ENCODE measurements at places on chromosomes 5 and 9.

DNA sequence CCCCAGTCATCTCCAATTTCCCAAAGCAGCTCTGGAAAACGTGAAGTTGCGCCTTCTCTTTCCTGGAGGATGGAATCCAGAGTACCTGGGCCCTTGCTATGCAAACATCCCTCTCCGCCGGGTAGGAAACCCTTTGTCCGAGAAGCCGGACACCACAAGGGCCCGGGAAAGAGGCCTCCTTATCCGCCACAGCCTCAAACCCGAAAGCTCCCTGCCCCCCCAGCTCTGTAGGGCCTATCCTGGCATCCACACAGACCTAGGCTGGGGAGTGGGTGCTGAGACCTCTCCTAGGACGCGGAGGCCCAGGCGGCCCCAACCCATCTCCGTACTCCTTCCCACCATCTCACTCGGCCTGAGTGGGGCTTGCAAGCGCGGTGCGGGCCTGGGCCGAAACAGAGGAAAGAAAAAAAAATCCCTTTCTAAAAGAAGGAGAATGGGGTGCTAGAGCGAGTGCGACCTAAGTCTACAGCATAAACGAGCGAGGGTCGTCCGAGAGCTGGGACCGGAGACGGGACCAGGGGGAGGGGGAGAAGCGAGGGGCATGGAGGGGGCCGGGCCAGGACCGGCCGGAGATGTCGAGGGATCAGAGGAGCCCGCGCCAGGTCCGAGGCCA, 624 bp downstream of the FBXW11 start:
- no peak for DNase-seq

- DNase-seq = no peak
Observed at GRCh38 chr9:33868440-33868973, 51.5 kb downstream of the UBE2R2 start.

GRCh38 chr5:128263357-128263756, 179.8 kb downstream of the SLC12A2 start:
- no peak for DNase-seq

DNA sequence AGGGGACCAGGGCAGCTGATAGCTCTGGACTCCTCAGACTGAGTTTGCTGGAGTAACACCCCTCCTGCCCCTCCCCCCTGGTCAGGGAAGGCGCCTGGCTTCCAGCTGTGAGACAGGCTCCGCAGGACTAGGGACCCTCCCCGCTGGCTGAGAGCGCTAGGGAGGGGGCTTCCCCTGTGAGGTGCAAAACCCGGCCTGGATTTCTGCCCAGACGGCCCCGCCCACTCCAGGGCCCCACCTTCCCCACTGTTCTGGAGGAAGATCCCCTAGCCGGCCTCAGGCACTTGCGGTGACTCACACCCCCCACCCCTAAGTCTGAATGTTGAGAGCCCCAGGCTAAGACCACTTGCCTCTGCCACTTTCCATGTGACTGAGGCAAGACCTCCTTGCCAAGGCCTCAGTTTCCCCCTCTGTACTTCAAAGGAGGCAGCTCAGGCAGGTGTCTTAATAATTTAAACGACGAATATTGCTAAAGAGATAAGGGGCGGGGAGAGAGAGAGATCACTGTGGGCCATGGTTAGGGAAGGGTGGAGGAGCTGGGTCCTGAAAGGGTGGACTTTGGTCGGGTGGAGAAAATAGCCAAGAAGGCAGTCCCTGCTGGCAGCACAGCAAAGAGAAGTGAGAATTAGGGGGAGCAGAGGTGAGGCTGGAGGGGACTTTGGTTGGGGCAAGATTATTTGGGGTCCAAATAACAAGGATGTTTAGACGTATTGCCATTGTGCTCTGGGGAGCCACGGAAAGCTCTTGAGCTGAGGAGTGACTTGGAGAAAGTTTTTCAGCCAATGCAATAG, 1.0 kb upstream of the DAB2IP start:
- DNase-seq = no peak

- no peak for DNase-seq
Observed at GRCh38 chr5:138212828-138213160, 329 bp downstream of the CDC23 start.

DNA sequence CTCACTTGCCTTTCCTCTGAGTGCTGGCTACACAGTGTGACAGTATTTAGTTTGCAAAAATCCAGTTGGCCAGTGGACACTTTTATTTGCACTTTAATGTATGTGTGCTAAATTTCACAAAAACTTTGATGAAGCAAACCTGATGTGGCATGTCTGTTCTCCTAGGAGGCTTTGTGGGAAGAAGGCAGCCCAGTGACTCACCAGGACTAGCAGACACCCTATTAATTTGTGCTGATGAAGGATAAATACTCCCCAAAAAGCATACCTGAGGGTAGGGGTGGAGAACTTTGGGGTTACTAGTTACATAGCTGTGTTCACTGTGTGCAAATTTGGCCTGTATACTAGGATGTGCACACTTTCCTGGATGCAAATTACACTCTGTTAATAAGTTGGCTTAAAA, 39.3 kb upstream of the IPPK start:
- DNase-seq = no peak

GRCh38 chr5:115480271-115480670, 64.3 kb downstream of the FEM1C start:
- no peak for DNase-seq

GRCh38 chr5:81235287-81236072, 2.4 kb downstream of the CKMT2 start:
- no peak for DNase-seq

- no peak for DNase-seq
Observed at GRCh38 chr5:74500110-74500917, 140.2 kb downstream of the ENC1 start.

DNA sequence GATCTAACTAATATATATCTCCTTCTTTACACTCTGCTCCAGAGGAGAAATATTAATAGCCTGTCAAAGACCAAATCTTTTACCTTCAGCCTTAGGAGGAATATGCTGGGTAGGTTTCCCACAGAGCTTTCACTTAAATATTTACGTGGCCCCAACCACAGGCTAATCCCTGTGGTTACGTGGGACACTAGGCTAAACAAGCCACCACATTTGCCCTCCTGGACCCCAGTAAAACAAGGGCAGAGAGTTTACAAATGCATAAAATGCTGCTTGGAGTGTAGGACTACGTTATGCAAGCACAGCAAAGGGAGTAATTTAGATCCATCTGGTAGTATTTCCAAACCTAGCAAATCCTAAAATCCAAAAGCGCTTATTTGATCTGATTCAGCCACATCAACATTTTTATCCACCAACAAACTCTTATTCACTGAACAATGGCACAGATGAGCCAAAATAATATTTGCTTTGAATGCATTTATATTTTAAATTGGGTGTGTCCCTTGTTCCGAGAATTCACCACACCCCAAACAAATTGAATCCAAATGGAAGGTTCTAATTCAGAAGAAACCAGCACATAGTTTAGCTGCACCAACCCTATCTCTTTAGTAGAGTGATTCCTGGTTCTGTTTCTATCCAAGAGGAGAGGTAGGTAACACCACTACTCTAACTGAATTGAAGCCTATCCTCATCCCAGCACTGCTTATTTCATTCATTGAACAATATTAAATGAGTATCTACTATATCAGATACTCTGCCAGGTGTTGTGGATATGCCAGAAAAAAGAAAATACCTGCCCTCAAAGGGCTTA, 179.0 kb downstream of the TSSK1B start:
- no peak for DNase-seq

DNA sequence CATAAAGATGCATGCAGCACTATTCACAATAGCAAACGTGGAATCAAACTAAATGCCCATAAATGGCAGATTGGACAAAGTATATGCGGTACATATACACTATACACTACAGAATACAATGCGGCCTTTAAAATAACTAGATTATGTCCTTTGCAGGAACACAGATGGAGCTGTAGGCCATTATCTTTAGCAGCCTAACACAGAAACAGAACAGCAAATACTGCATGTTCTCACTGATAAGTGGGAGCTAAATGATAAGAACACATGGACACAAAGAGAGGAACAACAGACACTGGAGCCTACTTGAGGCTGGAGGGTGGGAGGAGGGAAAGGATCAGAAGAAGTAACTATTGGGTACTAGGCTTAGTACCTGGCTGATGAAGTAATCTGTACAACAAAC, 758.2 kb downstream of the TLE1 start:
- DNase-seq = no peak

DNA sequence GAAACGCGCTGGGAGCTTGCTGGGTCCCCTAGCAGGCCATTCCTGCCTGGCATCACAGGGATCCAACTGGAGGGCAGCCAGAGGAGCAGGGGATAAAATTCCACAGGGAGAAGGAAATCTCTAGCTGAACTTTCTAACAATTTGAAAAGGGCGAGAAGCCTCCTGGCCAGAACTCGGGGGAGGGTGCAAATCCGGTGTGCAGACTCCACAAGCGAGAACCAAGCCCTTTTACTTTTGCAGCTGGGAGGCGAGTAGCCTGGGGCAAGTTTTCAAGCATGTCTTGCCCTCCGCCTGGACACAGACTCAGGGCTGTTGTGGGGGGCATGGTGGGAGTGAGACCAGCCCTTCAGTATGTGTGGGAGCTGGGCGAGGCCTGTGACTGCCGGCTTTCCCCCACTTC, 14.3 kb upstream of the POU5F2 start:
- DNase-seq = no peak

DNA sequence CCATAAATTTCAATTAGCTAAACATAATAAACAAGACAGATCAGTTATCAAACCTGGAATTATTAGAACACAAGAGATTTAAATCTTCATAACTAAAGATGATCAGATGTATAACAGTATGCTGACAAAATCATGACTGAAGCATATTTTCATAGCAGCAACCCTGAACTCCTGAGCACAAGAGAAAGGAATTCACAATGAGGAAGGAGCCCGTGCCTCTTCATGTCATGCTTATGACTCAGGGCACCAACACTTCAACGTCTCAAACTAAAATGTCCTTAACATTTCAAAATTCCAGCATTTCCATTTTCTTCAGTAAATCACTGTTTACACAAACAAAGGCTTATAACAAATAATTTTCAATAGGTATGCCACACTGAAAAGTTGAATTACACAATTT, 6.7 kb downstream of the AP3B1 start:
- DNase-seq = no peak

DNA sequence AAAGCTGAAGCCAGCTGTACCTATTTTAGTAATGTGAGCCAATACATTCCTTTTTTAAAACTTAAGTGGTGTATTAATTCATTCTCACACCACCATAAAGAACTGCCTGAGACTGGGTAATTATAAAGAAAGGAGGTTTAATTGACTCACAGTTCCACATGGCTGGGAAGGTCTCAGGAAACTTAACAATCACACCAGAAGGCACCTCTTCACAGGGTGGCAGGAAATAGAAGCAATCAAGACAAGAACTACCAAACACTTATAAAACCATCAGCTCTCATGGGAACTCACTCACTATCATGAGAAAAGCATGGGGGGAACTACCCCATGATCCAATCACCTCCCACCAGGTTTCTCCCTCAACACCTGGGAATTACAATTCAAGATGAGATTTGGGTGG, 21.0 kb downstream of the ESM1 start:
- DNase-seq = no peak

DNA sequence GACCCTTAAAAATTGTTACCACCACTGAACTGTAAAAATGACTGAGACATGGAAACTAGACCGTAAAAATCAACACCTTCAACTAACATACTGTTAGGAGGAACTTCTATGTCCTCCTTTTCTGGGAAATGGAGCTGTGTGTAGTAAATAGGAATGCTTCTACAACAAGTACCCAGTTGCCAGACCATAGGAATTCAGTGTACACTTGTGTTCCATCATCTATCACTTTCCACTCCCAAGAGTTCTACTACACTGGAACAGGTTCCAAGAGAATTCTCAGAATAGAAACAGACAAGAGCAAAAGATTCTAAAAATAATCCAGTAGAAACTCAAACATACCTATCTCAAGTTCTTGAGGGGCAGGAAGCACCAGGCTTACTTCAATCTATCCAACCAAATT, 23.6 kb downstream of the UBAP2 start:
- no peak for DNase-seq

GRCh38 chr5:112935675-112936074, 13.6 kb upstream of the REEP5 start:
- no peak for DNase-seq

GRCh38 chr9:93270976-93271375, 87.0 kb downstream of the WNK2 start:
- no peak for DNase-seq

- no peak for DNase-seq
Observed at GRCh38 chr5:68949256-68949655, 144.6 kb upstream of the SLC30A5 start.

GRCh38 chr5:96714951-96715451, 52.8 kb downstream of the CAST start:
- no peak for DNase-seq

- no peak for DNase-seq
Observed at GRCh38 chr9:69455311-69455710, 130.3 kb downstream of the ENTREP1 start.

DNA sequence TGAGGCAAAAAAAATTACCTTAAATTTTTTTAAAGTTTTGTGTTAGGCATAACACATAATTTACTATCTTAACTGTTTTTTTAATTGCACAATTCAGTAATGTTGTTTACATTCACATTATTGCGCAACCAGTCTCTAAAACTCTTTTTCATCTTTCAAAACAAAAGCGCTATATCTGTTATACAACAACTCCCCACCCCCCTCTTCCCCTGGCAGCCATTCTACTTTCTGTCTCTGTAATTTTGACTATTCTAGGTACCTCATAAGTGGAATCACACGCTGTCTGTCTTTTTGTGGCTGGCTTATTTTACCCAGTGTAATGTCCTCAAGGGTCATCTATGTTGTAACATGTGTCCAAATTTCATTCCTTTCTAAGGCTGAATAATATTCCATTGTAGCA, 241.5 kb upstream of the DMRT1 start:
- no peak for DNase-seq

GRCh38 chr5:153671653-153672346, 181.3 kb downstream of the GRIA1 start:
- no peak for DNase-seq

DNA sequence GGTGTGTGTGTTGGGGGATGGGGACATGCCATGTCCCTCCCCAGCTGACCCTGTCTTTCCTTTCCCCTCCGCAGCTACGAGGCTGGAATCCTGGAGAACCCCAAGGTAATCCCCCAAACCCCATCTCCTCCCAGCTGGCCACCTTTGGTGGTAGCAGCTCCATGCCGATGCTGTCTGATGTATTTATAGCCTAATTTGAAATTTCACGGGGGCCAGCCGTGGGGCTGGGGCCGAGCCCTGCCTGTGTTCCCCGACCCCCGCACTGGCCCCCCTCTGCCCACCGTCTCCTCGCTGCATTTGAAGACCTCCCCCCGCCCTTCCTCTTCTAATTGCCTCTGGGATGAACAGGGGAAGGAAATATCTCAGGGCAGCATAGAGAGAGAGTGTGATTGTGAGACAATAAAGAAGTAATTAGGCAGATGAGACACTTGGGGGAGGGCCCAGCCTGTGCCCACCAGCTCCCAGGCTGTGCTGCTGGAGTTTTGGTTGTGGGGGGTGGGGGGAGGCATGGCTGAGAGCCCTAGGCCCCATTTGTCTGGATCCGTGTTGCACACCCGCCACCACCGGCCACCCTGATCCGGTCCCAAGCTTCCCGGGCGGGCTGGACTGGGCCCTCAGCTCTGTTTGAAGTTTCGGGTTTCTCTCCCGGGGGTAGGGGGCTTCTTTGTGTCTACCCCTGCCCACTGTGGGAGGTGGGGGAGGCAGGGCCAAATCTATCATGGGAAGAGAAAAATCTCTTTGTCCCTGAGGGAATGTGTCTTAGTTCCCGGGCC, 26.8 kb downstream of the ASS1 start:
- DNase-seq = no peak

GRCh38 chr5:141707510-141707909, 25.5 kb upstream of the ARAP3 start:
- DNase-seq = no peak

GRCh38 chr5:57780306-57780960, 297.8 kb upstream of the ACTBL2 start:
- no peak for DNase-seq

- no peak for DNase-seq
Observed at GRCh38 chr5:29894668-29895067, 1298.8 kb upstream of the CDH6 start.
